ENCODE measurements at places on chromosomes 7 and 10.

DNA sequence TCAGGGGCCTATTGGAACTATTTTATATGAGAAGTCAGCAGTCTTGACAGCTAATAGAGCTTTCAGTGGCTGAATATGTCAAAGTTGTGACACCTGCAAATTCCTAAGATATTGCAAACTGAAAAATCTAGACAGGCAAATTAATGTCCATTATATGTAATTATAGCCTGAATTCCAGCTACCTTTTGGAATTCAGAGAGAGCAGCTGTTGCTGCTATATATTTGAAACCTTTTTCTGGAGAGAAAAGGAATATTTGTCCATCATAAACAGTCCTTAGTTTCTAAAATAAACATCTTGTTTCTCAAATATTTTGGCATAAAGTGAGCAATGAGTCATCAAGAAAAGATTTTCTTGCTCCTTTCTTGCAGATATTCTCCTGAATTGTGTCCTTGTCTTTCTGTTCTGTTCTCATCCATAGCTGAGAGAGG is 408.9 kb upstream of the SEMA3D start:
- DNase-seq: no peak

- no peak for DNase-seq
Observed at GRCh38 chr7:2330493-2330892, 16.3 kb upstream of the SNX8 start.

- no peak for DNase-seq
Observed at GRCh38 chr7:121504482-121504881, 108.4 kb upstream of the FAM3C start.

DNA sequence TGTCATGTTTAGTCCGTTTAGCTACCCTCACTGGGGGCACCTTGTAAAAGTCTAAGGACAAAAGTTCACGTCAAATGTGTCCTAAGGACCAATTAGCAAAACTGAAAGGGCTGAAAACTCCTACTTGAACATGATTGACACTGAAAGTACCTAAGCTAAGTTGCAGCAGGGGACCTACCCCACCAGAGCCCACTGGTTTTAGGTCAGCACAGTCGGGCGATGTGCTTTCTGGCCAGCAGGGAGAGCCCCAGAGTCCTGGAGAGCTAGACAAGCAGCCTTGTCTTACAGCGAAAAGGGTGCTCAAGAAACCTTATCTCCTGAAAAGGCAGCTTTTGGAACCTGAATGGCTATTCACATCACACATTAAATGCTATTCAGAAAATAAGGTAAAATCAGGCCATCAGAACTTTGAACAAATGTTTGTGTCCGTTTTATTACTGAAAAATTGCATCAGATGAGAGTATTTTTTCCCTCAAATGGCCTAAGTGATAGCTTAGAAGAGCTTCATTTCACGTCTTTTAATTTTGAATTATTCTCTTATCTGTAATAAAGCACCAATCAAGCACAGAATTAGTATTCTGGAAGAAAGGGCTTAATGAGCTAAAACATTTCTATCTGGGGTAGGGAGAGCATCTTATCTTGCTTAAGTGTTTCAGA is 52.2 kb upstream of the MKI67 start:
- DNase-seq: no peak

- DNase-seq: no peak
Observed at GRCh38 chr10:78516236-78516635, 482.6 kb downstream of the RPS24 start.
